CD4-positive, alpha-beta T cell treated with Interferon gamma for 1 hour (primary cell): ENCODE measurements at places on chromosomes 4 and X.

GRCh38 chr4:188282471-188283232 is 143.4 kb downstream of the TRIML1 start:
- DNase-seq, result no peak

GRCh38 chrX:135112096-135112729 is 8.1 kb downstream of the ETDB start:
- DNase-seq, result peak; percentile 12

- DNase-seq, result no peak
Observed at GRCh38 chr4:1137850-1138249, 24.5 kb upstream of the RNF212 start.

DNA sequence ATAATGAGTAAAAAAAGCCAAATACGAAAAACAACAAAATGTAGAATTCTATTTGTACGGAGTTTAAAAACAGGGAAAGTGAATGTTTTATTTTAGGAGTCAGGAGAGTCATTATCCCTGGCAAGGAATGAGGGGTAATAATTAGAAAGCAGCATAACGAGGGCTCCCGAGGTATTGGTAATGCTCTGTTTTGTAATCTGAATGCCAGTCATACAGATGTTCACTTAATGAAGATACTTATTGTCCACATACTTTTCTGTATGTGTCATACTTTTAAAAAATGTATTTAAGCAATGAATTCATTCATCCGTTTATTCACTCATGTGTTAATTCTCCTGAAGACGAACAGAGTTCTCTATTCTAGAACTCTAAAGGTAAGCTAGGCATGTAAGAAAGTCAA is 87.8 kb upstream of the BMP2K start:
- no peak for DNase-seq

GRCh38 chrX:97326456-97326855 is 442.7 kb downstream of the RPA4 start:
- DNase-seq, result no peak

DNA sequence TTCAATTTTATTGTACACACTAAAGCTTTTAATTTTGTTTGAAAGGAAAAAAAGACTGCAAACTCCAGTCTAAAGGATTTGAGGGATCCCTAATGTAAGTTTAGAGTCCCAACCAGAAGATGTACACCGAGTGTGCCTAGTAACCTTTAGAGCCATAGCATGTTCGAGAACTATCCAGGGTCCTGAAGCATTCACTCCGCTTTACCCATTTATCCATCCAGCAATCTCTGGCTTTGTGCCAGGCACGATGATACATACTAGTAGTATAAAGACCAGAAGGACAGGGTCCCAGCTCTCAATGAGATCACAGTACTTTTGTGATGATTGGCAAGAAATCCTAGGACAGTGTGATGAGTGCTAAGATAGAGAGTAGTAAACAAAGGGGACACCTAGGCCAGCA is 168.7 kb downstream of the STK32B start:
- no peak for DNase-seq

- DNase-seq, result no peak
Observed at GRCh38 chr4:103397541-103397940, 199.4 kb upstream of the CENPE start.

DNA sequence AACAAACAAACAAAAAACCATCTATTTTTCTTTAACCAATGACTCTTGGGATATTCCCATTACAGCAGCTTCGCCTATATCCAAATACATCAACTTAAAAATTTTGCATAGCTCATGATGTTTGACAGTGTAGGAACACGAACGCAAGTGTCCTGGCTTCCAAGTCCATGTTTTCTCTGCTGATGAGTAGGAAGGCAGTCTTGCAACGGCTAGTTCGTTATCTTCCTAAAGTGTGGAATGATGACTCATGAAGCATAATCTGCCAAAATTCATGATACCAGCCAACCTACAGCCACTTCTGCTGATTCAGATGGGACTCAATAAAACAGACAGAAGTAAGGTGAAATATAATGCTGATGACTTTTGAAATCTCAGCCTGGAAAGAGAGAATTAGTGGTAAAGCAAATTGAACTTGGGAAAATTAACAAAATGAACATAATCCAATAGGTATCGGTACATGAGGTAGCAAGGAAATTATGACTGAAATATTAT is 6.4 kb upstream of the SEPTIN11 start:
- DNase-seq, result no peak

- no peak for DNase-seq
Observed at GRCh38 chr4:187826725-187827124, 168.8 kb upstream of the ZFP42 start.

DNA sequence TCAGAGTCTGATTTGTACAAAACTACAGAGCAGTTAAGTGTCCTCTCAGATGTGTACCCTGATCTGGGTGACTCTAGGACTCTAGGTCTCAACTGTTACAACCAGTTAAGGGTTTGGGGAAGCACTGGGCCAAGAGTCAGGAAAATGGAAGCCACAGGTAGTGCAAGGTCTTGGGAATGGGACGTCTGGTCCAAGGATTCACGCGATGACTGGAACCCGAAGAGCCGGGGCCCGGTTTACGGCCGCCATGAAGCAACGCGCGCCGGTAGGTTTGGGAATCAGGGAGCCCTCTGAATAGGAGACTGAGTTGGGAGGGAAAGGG is 321 bp upstream of the HPRT1 start:
- DNase-seq, result no peak

DNA sequence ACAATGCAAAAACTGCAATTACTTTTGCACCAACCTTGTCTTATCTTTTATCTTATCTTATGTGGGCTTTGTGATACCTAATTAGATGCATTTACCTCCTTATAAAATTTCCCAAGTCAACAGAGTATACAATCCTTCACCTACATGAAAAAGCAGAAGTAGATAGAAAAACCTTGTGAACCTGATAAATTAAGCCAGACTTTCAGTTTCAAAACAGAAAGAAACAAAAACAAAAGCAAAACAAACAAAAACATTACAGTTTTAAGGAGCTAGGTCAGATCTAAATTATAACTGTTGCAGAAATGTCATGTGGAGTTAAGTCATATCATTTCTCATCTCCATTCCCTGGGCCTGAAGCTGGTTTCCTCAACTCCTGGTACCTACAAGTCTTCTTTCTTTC is 24.9 kb upstream of the CXXC4 start:
- DNase-seq, result no peak

GRCh38 chr4:8201321-8201781 is 2.3 kb downstream of the SH3TC1 start:
- DNase-seq, result peak; percentile 68

- no peak for DNase-seq
Observed at GRCh38 chrX:135497736-135498135, 22.7 kb upstream of the INTS6L start.

DNA sequence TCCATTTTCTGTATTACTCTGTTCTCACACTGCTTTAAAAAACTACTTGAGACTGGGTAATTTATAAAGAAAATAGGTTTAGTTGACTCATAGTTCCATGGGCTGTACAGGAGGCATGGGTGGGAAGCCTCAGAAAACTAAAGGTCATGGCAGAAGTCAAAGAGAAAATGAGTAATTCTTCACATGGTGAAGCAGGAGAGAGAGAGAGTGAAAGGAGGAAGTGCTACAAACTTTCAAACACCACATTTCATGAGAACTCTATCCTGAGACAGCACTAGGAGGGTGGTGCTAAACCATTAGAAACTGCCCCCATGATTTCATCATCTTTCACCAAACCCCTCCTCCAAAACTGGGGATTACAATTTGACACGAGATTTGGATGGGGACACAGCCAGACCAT is 108.0 kb upstream of the PBDC1 start:
- DNase-seq, result no peak

DNA sequence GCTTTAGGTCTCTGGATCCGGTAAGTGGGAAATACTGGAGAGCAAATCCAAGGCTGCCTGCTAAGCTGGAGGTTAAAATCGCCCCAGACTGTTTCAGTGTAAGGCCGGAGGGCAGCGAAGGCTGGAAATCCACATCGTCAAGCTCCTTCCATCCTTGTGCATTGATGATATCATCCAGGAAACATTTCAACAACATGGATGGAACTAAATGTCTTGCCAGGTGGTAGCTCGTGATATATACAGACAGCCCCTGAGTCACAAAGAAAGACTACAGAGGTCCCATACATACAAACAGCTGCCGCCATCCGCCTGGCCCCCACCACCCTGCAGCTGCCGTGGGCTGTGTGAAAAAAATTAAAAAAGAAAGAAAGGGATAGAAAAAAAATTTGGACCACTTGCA is 148.9 kb upstream of the RBPJ start:
- DNase-seq, result no peak

DNA sequence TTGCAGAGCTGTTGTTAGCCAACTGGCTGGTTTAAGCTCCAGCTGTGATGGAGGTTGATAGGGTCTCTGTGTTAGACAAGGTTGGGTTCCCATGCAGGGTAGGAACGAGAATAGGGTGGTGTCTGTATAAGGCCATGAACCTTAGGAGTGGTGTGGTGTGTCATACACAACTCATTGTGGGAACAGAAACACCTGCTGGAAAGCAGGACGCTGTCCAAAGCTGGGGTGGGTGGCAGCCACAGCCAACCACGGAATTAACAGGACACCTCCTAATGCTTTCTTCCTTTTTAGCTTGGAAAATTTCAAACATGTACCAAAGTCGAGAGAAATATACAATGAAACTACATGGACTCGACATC is 94.4 kb downstream of the ARHGAP10 start:
- no peak for DNase-seq

DNA sequence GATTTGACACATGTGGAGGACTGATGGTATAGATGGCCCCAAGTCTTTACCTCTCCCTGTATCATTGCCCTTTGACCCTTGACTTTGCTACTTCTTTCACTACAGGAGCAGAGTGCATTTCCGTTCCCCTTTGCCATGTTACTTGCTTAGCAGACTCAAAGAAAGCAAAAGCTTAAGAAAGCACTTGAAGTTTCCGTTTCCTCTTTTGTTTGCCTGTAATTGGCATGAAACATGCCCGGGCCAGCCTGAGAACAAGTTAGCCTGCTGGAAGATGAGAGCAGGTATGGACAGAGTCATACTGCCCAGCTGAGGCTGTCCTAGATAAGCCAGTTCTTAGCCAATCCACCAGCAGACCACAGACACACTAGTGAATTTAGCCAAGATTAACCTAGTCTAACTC is 206.0 kb downstream of the BCOR start:
- DNase-seq, result no peak

- no peak for DNase-seq
Observed at GRCh38 chrX:77668391-77669237, 117.4 kb downstream of the ATRX start.

DNA sequence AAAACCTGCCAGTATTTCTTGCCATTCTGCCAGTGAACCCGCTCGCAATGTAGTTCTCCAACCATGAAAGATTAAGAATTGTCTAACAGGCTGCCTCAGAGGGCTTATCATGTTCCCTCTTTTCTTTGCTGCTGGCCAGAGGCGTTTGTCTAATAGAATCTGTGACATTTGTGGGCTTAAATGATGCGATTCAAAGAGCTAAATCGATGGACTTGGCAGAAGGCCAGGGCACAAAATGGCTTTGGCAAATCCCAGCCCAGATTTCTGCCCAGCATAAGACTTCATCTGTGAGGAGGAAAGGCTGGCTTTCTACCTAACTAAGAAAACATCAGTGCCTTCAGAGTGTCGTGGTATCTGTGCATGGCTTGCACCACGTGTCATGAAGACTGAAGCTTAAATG is 79.9 kb downstream of the TRPC5OS start:
- no peak for DNase-seq

GRCh38 chr4:120844528-120844921 is 78.0 kb downstream of the PRDM5 start:
- no peak for DNase-seq

GRCh38 chr4:86934147-86934770 is 552 bp upstream of the AFF1 start:
- no peak for DNase-seq

- no peak for DNase-seq
Observed at GRCh38 chr4:37798616-37799015, 27.9 kb upstream of the PGM2 start.

DNA sequence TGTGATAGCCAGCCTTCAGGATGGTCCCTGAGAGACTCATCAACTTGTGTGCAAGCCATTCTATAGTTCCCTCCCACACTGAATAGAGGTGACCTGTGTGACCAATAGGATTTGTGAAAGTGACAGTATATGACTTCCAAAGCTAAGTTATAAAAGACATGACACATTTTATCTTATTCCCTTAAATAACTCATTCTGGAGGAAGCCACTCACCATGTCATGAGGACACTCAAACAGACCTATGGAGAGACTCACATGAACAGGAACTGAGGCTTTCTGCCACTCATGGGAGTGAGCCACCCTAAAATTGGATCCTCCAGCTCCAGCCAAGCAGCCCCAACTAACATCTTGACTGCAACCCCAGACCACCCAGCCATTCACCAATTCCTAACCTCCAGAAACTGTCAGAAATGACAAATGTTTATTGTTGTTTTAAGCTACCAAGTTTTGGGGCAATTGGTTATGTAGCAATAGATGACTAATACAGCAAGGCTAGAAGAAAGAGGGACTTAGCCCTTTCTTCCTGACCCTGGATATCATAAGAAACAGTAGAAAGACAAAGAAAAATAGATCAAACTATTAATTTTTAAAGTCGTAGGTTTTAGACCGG is 9.0 kb upstream of the CHIC2 start:
- DNase-seq, result no peak

DNA sequence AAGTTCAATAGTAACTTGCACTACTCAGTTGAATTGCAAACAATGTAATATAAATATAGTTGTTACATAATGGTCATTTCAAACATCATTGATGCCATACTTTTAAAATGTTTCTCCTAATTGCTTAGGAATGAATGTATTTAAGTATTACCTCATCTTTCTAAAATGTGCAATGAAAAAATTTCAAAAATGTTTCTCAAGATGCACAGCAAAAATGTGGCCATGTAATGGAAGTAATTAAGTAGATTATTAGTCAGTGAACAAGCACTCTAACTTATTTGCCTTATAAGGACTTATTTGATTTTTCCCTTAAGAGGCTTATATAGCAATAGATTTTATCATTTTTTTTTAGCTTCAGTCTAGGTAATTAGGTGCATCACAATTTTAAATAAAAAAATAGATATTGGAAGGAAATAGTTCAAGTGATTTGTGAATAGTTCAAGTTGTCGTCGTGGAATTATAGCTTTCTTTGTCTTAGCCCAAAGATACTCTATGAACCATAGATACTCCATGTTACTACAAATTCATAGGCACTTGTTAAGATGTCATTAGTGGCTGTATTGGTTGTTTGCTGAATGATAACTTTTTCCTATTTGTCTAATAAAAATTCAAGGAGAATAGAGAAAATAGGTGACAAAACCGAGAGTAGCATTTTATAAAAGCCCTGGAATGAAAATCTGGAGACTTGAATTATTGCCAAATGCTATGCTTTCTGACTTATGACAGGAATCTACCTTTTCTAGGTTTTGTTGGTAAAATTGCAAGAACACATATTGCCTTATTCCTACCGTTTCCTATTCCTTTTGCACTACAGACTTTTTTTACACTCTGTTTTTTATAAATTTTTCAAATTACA is 118.5 kb downstream of the TLL1 start:
- DNase-seq, result no peak

GRCh38 chr4:133623847-133624246 is 474.8 kb downstream of the PCDH10 start:
- no peak for DNase-seq

DNA sequence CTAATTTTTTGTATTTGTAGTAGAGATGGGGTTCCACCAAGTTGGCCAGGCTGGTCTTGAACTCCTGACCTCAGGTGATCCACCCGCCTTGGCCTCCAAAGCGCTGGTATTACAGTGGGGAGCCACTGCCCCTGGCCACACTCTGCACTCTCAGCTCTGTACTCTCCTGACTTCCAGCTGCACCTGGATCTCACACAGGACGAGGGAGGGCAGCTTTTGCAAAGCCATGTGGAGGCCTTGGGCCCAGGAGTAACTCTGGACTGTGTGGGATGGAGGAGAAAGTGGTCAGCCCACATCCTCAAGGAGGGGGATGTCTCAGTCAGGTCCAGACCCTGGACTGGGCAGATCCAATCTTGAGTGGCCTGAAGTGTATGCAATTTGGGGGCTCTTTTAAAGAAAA is 23.0 kb downstream of the NAT8L start:
- DNase-seq, result no peak
